ENCODE measurements at places on chromosomes 2 and 18.

GRCh38 chr2:215883799-215884198 is 129.6 kb downstream of the MREG start:
- DNase-seq = no peak

GRCh38 chr2:66305718-66306117 is 129.2 kb upstream of the MEIS1 start:
- DNase-seq = no peak

- DNase-seq = no peak
Measured at GRCh38 chr2:126669772-126670171, 13.8 kb downstream of the GYPC start.

DNA sequence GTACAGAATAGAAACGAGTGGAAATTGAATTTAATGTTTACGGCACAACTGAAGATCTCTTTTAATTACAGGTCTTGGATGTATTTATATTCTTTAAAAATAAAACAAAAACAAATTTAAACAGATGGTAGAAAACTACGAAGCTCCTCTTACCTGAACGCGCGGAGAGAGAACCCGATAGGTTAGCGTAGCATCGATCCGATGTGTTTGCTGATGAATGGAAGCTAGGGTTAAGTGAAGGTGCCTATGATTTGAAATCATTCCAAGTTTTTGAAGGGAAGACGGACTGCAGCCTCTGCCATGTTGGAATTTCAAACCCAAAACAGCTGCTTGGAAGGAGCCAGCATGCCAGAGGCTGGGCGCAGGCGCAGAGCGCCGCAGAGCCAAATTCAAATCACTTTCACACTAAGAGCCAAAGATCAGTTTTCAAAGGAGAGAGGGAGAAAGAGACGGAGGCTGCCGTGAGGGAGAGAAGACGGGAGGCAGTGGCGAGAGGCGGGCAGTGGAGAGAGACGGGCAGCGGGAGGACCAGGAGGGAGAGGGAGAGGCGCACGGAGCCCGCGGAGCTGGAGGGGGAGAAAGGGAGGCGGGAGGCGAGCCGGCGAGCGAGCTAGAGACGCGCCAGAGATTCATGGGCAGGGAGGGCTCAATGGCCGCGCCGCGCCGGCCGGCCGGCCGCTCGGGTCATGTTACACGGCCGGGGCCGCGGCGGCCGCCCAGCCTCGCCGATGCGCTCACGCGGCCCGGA is at the start of gene FIGN:
TSS of gene FIGN (minus strand) at position 324 of the 748 bp plus-strand sequence. CDS start 1,081 bp downstream, outside the sequence.
- DNase-seq = peak; percentile 41

- no peak for DNase-seq
Measured at GRCh38 chr2:45256867-45257641, 247.8 kb upstream of the SIX2 start.

Measured in breast epithelium (tissue), 4 donors.